ENCODE measurements at places on chromosomes 5 and 9.

DNA sequence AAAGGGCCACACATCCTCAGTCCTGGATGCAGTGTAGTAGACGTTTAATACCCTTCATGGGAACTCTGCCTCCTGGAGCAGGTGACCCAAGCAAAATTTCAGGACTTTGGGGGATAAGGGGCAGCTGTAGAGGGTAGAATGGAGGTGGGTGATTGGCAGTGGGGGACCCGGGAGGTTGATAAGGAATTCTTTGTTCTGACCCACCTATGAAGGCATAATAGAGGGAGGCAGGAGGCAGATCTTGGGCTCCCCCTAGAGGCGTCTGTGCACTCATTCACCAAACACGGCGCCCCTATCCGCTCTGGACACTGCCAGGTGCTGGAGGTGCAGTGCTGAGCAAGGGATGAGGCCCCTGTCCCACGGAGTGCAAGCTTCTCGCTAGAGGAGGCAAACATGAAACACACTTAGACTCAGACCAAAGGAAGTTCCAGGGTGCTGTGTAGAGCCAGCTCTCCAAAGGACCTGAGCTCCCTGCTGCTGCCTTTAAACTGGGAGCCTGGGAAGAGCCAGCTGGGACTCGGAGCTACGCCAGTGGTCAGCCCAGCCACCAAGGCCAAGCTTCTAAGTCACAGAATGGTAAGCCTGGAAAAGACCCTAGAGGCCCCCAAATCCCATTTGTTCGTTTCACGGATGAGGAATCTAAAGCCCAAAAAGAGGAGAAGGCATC lies 7.7 kb downstream of the IL17B start:
- no peak for DNase-seq

- no peak for DNase-seq
These were observed 36.7 kb upstream of the CCDC112 start for GRCh38 chr5:115333164-115333563.

DNA sequence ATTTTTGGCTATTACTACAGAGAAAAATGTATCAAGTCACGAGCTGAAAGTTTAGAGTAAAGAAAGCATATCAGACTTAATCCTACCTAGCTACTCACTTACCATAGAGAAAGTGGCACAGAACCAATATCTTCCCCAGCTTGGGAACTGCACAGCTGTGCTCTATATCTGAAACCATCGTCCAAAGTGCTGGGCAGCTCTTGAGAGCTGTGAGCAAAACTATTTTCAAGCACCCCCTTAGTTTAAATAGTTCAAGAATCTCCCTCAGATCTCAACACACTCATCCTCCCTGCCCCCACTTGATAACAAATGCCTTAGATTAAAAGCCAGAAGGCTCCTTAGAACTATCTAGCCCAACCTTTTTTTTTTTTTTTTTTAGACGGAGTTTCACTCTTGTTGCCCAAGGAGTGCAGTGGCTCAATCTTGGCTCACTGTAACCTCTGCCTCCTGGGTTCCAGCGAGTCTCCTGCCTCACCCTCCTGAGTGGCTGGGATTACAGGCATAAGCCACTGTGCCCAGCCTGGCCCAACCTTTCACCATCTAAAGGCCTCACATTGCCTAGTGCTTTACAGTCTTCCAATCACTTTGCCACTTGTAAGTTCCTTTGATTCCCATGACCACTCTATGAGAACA lies 94.2 kb upstream of the APC start:
- no peak for DNase-seq

DNA sequence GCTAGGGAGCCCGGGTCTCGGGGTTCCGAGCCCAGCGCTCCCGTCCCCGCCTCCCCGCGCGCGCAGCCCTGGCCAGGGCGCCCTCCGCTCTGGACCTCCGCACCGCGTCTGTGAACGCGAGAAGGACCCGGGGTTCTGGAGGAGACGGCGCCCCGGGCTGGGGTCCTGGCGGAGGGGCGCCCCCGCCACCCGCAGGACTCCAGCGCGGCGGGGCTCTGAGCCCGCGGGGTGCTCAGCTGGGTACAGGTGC lies 431 bp downstream of the TMOD1 start:
- no peak for DNase-seq

- DNase-seq = no peak
These were observed 187.9 kb downstream of the PALM2AKAP2 start for GRCh38 chr9:109967651-109968642.

DNA sequence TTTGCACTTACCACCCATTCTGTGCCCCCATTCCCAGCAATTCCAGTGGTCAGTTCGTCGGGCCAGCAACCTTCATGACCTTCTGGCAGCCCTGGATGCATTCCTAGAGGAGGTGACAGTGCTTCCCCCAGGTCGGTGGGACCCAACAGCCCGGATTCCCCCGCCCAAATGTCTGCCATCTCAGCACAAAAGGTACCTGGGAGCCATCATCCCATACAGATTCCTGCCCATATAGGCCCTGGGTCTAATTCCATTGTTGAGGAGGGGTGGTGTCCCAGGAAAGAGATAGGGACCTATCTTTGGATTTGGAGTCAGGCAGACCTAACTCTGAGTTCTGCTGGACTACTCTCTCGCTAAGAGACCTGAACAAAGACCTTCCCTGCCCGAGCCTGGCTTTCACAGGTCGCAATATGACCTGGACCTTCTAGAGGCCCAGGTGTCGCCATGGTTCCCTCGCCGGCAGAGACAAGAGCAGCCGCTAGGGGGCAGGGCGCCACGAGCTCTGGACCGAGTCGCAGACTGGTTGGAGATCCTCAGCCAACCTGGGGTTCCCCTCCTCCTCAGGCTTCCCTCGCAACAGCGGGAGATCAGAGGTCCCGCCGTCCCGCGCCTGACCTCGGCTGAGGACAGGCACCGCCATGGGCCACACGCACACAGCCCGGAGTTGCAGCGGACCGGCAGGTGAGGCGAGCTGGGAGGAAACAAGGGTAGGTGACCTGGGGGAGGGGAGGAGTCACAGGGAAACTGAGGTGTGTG lies 3.1 kb downstream of the SLC4A9 start:
- no peak for DNase-seq

GRCh38 chr5:173453167-173453566 lies 125.0 kb upstream of the STC2 start:
- no peak for DNase-seq

DNA sequence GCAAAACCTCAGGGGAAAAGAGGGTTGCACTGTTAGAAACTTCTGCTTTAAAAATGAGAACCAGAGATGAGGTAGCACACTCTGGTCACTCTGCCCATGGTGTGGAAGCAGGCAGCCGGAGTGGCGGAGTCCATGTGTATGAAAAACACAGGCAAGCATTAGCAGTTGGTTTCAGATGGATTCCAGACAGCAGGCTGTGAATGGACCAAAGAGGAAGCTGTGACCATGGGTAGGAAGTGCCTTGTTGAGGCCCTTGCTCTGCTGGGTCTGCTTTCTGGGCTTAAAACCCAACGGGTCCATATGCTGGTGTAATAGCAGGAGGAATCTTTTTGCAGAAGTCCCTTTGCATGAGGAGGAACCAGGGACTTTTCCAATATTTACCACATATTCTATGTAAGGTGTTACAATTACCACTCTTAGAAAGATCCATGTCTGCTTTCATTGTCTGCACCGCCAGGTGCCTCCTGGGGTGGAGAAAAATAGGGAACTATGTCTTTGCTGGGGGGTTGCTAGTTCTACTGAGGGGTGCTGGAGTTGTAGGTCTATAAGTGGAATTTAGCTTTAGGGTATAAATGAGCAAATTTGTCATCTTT lies 77.0 kb downstream of the ANKRD55 start:
- no peak for DNase-seq

- DNase-seq = no peak
These were observed 17.6 kb upstream of the HRH2 start for GRCh38 chr5:175640106-175640775.

DNA sequence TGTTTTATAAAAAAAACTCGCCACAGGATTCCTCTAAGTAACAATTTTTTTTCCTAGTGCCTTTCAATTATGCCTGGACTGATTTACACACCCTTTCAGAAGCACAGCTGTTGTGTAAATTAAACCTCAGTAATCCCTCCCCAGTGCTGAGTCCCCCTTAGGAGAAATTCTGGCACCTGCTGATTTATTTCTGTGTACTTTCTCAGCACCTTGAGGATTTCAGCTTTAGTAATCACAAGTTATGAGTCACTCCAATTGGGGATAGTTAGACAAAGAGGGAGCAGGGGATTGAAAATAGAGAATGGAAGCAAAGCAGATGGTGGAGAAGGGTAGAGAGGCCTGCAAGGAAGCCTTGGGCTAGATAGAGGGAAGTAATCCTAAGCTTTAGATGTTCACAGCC lies 171.7 kb downstream of the TTLL11 start:
- no peak for DNase-seq

- no peak for DNase-seq
These were observed 150.0 kb downstream of the CDC42SE2 start for GRCh38 chr5:131413605-131414559.

DNA sequence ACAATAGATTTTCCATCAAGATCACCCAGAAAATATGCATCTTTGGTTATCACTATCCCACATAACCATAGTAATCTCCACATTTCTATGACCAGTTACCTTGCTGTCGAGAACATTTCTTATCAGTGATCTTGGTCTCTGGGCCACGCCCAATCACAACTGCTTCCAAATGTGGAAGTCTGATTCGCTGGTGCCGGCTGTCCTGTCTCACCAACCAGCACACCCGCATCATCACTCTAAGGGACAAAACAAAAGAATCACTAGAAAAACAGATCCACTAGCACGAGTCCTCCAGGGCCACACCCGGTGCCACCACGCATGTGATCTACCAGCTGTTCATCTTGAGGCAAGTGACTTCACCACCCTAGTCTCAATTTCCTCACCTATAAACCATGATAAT lies 11.8 kb downstream of the APTX start:
- DNase-seq = no peak

DNA sequence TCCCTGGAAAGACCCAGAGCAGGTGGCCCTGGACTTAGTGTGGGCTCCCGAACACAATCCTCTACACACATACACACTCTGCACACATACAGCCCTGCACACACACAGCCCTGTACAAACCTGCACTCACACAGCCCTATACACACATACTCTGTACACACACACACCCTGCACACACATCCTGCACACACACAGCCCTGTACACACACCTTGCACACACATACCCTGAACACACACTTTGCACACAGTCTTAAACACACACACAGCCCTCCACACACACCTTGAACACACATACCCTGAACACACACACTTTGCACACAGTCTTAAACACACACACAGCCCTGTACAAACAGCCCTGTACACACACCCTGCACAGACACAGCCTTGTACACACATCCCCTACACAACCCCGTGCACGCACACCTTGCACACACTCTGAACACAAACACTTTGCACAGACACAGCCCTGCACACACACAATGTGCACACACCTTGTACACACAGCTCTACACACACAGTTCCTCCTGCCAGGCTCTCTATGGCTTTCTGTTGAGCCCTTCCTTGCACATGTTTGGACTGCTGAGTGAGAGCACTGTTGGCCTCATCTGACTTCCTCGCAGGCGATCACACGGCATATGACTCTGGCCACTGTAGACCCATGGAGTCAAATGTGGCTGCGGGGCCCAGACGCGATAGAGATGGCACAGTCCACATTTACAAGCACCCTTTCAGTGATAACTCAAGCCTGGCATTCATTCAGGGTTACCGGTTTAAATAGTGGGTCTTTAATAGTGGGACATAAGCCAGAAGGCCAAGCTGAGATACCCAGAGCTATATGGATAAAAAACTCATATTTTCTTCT lies 245.7 kb upstream of the IRX1 start:
- no peak for DNase-seq

DNA sequence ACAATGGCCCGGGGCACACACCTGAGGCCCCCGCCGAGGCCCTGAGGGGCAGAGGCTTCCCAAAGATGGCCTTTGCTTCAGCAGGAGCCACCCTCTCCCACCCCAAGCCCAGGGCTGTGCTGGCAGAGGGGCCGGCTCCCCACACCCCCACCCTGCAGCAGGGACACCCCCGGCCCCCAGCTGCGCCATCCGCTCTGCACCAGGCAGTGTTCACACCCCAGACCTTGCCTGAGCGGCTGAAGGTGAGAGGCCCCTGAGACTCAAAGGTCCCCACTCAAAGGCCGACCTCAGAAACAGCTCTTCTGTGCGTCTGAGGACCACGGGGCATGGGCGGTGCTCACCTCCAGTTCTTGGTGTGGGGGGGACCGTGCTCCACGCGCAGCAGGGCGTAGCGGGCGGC lies 37.6 kb downstream of the SLC12A7 start:
- no peak for DNase-seq

- no peak for DNase-seq
These were observed 30.5 kb upstream of the MSH3 start for GRCh38 chr5:80623999-80624398.

DNA sequence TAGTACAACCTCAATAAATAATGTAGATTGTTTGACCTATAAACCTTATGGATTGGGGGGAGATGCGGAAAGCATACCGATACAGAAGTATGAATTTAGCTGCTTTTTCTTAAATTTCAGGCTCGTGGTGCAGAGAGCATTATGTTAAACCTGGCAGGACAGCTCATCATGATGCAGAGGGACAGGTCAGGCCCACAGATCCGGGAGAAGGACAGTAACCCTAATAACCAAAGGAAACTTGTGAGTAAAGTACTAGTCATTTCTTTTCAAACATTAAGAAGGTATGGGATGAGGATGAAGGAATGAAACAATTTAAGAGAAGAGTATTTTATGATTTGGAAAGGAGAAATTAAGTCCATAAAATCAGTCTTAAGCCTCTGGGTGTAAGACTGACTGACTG lies 70.5 kb downstream of the ERMP1 start:
- no peak for DNase-seq

- DNase-seq = no peak
These were observed 33.4 kb upstream of the GLIS3 start for GRCh38 chr9:4333231-4333740.

- DNase-seq = no peak
These were observed 30.0 kb upstream of the SLC6A19 start for GRCh38 chr5:1171340-1171941.

- no peak for DNase-seq
These were observed 30.1 kb downstream of the CHD1 start for GRCh38 chr5:98898743-98899142.

GRCh38 chr9:134522976-134523375 lies 118.6 kb upstream of the COL5A1 start:
- DNase-seq = no peak

DNA sequence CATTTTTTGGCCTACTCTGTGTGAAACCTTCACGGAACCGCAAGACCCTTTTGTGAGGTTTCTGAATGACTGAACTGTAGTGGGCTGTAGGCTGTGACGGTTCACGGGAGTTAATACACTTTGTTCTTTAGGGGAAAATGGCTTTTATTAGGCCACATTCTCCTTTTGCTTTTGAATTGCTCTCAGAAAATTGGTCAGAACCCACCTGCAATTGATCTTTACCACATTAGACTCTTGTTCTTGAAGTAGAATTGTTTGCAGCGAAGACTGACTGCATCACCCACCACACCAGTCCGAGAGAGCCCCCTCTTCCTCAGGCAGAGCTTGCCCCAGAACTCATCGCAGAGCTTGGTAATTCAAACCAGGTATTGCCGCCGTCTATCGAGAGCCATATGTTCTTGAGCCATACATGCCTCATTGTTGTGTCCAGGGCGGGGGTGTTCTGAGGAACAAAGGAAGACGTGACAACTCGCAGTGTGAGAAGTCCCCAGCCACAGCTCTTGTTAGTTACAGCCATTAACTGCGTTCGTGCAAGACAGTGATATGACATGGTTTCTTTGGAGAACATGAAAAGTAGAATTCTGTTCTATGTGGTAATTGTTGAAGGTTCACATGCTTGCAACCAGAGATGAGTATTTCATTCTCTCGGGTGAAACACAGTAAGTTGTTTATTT lies 166.4 kb upstream of the OTULINL start:
- no peak for DNase-seq

GRCh38 chr5:180120237-180121101 lies 48.9 kb upstream of the RNF130 start:
- DNase-seq = no peak
